ENCODE measurements at places on chromosomes 5 and 9.

GRCh38 chr9:2934241-2934650, 90.4 kb upstream of the PUM3 start:
- no peak for DNase-seq

- DNase-seq: no peak
Observed at GRCh38 chr5:15008921-15009320, 137.3 kb upstream of the ANKH start.

GRCh38 chr5:37308793-37309192, 59.6 kb upstream of the CPLANE1 start:
- no peak for DNase-seq

DNA sequence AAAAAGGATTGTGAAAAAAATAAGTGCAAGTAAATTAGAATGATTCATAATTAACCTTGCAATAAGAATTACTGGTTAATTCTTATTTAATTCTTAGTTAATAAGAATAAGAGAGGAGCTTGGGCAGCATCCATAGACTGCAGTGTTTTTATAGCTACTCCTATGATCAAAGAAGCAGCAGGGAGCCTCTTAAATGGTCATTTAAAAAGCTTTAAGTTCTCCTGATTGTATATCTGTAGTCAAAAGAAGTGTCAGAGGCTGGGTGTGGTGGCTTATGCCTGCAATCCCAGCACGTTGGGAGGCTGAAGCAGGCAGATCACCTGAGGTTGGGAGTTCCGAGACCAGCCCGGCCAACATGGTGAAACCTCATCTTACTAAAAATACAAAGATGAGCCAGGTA, 14.4 kb downstream of the ACER2 start:
- DNase-seq: no peak

- no peak for DNase-seq
Observed at GRCh38 chr5:160266752-160267345, 37.5 kb downstream of the FABP6 start.

- DNase-seq: no peak
Observed at GRCh38 chr9:98576354-98576753, 132.4 kb downstream of the GABBR2 start.

DNA sequence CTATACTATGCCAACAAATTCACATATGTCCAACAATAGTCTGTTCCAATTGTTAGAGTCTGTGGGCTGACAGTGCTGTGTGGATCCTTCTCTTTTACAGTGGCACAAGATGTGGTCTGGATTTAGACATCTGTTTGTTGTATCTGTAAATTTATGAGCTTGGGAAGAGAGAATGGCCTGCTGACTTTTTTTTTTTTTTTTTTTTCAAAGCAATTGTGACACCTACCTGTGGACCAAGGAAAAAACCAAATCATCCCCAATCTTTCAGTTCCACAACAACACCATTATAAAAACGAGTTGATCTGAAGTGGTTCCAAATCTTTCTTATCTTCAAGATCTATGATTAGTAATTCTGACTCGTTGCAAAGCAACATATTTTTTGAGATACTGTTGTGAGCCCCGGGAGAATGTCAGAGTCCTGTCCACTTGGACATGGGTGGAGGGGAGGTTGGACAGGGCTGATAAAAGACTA, 4.9 kb downstream of the IRX2 start:
- DNase-seq: no peak

GRCh38 chr5:64384765-64385164, 121.0 kb upstream of the RGS7BP start:
- DNase-seq: no peak

GRCh38 chr5:159187719-159188118, 21.6 kb downstream of the RNF145 start:
- DNase-seq: no peak

DNA sequence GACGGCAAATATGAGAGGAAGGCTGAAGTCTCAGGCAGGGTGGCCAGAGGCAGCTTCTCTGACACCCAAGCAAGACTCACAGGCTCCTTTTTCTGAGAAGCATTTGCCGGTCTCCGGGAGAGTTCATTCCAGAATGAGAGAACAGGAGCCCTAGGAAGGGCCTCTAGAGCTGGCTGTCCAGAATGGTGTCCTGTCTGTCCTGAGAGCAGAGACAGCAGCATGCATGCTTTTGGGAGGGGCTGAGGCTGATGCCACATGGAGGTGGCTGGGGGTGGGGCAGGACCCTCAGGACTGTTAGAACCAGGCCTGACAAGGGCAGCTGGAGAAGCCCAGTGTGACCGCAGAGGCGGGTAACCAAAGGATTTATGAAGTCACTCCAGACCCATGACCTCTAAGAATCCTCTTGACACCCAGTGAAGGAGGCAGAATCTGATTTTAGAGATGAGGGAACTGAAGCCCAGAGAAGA, 60.0 kb downstream of the SHB start:
- no peak for DNase-seq

DNA sequence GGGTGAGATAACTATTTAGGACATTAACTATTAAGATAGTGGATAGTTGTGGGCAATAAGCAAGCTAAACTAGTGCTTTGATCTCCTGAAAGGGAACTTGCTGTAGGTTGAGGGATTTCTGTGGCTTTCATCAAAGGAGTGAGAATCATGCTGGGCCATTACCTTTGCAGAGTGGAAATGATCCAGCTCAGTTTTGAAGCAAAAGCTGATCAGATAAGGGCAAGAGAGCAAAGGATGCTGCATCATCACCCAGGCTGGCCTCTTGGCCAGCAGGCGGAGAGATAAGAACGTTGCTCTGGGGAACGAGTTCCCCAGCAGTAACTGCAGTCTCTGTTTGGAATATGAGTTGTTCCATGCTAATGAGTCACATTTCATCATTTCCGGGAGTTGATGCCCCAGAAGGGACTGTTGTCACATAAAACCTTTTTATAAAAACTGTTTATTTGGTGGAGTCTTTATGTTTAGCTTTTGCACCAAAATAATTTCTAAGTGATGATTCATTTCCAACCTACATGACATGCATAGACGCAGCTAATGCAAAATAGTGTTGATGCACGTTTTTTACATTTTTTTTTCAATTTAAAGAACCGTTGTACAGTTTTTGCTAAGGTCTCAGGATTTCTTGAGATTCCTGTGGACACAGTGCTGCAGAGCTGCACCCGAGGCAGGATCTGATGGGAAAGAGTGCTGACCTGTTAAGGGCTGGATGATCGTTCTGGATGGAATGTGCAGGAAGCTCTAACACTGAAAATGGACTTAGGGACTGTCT, 99.3 kb downstream of the ACTBL2 start:
- no peak for DNase-seq

GRCh38 chr5:71862087-71862486, 143.0 kb downstream of the CARTPT start:
- DNase-seq: no peak

GRCh38 chr5:126858441-126858840, 81.5 kb downstream of the LMNB1 start:
- DNase-seq: no peak

DNA sequence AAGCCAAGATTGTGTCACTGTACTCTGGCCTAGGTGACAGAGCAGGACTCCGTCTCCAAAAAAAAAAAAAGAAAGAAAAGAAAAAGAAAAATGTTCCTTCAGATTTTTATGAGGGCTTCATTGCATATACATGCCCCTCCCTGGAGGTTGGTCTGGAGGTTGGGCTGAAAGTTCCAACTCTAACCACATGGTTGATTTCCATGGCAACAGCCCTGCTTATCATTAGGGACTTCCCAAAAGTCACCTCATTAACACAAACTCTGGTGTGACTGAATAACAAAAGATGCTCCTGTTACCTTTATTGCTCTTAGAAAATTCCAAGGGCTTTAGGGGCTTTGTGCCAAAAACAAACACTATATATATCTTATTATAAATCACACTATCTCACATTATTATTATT, 113.8 kb downstream of the TMC1 start:
- no peak for DNase-seq

DNA sequence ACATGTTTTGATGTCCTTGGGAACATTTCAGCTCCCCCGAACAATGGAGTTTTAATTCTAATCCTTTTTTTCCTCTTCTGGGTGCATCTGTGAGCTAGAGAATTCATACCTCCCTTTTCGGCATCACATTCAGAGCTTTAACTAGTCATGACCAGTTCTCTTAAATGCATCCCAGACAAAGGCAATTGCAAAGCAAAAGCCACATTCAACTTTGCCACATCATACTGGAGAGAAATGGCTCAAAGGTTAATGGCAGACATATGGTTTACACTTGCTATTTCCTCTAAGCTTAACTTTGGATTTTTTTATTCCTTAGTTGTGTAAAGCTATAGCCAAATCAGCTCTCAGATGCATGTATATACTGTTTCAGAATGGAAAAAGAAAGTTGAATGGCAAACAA, 153.3 kb downstream of the ESM1 start:
- DNase-seq: no peak

DNA sequence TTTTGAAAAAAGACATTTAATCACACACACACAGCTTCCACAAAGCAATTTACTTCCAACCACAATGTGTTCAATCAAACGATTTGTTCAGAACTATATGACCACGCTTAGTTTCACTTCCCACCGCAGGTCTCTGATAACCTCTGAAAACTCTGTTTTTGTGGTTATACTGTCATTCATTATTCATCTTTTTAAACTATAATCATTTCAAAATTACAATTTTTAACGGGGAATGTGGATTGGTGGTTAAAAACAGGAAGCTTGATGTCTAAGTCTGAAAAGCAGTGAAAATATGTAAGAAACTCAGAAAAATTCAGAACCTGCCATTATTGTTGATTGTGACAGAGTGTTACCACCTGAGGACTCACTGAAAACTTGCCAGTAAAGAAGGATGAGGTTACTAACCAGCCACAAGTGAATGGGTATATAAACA, 12.7 kb upstream of the TMEM174 start:
- DNase-seq: peak; percentile 33

GRCh38 chr9:36470643-36471290, 70.7 kb upstream of the RNF38 start:
- peak; percentile 59 for DNase-seq

DNA sequence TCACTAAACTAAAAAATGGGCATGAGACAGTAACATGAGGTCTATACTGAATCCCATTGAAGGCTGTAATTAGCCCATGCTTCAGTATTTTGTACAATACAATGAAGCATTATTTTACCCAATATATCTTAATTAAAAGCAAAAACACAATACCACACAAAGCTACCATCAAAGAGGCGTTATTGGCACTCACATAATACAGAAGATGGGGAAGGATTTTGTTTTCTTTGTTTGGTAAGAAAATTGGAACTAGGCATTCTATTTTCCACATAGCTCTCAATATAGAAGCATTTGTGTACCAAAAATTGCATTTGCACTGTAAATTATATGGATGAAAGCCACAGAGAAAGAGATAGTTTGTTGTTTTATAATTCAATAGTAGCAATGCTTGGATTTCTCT, 761.0 kb downstream of the EFNA5 start:
- DNase-seq: no peak

DNA sequence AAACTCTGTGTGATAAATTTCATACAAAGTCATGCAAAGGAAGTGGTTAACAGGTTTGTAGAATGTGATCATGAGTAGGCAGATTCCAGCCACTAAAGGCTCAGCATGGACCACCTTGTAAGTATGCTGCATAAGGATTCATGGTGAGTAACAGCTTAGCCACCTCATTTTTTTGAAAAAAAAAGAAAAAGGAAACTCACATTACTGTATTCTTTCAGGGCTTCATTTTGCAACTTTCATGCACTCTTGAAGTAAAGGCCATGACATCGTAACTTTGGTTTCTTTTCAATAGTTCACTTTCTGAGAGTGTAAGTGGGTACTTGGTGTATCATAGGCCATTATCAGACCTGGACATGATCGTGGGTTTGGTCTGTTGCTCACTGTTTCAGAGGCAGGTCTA, 175.1 kb downstream of the PCSK1 start:
- DNase-seq: no peak

DNA sequence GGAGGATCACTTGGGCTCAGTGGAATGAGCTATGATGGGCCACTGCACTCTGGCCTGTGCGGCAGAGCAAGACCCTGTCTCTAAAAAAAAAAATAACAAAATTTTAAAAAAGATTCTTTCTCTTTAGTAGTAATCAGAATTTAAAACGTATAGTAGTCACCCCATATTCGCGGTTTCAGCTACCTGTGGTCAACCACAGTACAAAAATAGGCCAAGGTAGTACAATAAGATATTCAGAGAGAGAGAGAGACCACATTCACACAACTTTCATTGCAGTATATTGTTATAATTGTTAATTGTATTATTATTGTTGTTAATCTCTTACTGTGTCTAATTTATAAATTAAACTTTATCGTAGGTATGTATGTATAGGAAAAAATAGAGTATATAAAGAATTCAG, 18.7 kb downstream of the INIP start:
- DNase-seq: no peak

DNA sequence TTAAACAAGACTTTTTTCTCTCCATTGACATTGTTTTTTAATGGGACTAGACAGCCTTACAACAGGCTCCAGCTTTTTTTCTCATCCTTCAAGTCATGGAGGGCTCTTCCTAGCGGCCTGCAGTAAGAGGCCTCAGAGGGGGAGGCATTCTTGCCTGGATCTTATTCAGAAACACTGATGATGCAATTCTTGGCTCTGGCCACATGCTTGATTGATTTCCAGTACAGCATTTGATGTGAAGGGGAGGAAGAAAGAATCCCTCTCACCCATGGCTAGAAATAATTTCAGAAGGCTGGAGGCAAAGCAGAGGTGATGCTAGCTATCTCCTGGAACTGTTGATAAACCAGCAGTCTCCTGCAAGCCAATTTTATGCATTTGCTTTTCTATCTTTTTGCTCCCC, 324.8 kb downstream of the PRELID2 start:
- DNase-seq: no peak

DNA sequence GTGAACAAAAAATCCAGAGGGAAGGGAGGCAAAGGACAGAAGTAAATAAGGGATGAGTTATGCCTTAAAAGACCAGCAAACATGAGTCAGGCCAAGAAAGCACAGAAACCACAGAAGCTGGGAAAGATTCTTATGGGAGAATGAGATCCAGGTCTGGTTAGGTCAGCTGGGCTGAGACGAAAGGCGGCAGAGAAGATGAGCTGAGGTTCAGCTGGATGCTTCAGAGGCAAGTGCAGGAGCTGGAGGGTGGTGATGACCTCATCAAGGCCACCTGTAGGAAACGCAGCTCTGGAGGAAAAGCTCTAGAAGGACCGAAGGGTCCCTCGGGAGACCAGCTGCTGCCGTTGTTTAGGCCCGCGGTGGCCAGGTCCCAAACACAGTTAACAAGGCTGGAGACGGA, 152.0 kb downstream of the MYO10 start:
- DNase-seq: no peak

- DNase-seq: no peak
Observed at GRCh38 chr5:133995341-133995740, 9.4 kb downstream of the VDAC1 start.

- no peak for DNase-seq
Observed at GRCh38 chr5:94691949-94692348, 73.5 kb downstream of the SLF1 start.

GRCh38 chr9:123663529-123663928, 266.4 kb downstream of the DENND1A start:
- DNase-seq: no peak

DNA sequence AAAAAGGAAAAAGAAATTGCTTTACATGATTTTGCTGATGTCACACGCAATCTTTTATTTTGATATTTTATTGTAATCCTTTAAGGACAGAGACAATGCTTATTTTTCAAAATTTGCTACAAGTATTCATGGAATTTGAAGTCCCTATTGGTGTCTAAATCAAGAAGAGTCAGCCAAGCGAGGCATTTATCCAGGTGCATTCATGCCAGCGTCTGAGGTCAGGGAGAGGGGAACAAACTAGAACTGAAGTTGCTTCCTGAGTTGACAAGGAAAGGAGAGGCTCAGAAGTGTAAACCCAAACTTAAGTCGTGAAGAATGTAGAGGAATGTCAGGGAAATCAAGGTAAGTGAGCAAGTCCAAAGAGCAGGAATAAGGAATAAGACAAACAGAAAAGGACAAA, 83.0 kb upstream of the GNAQ start:
- DNase-seq: no peak
